ENCODE measurements at places on chromosomes 13 and 19.

GRCh38 chr13:34863360-34864135 lies 78.5 kb upstream of the NBEA start:
- DNase-seq: peak; percentile 65

DNA sequence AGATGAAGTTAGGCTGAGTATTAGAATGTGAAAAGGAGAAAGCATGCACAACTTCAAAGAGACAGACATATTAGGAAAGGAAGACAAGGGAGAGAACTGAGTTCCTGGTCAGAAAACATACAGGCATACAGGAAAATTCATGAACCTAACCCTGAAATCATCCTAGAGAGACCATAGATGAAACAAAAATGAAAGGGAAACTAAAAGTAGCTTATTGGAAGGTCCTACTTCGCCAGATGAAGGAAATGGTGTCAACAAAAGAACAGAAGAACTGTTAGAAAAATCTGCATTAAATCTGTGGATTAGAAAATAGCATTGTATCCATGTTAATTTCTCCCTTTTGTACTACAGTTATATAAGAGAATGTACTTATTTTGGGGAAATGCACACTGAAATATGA lies 169.0 kb upstream of the UFM1 start:
- DNase-seq: no peak

- DNase-seq: no peak
These were observed 85.2 kb upstream of the RNF113B start for GRCh38 chr13:98262292-98262691.

DNA sequence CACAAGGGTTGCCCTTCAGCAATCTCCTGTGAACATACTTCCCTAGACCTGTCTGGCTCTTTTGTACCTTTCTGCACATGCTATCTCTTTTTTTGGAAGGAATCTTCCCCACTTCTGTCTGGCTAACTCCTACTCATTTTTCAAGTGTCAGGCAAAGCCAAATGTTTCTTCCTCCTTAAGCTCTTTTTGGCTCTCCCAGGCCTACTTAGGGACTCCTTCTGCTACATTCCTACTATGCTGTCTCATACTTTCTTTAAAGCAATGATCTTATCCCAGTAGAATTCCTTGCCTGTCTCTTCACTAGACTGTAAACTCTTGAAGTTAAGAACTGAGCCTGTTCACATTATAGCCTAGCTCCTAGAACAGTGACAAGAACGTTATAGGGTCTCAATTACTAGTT lies 114.9 kb upstream of the WASF3 start:
- DNase-seq: peak; percentile 39

GRCh38 chr13:38167164-38167822 lies 182.4 kb upstream of the UFM1 start:
- DNase-seq: no peak

DNA sequence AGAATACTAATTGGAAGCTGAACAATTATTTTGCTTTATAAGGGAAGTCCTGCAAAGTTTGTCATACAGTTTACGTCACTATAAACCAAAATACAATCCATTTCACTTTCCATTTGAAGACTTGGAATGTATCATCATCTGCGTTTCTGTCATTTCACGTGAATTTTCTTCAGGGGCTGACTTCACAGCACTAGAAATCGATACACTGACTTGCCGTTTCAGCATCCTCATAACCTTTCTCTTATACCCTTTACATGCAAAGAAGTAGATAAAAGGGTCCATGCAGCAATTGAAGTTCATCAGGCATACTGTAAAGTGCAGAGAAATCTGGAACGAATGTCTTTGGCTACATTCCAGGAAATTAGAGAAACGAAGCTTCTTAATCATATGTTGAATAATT lies 12.2 kb downstream of the GPR183 start:
- no peak for DNase-seq

DNA sequence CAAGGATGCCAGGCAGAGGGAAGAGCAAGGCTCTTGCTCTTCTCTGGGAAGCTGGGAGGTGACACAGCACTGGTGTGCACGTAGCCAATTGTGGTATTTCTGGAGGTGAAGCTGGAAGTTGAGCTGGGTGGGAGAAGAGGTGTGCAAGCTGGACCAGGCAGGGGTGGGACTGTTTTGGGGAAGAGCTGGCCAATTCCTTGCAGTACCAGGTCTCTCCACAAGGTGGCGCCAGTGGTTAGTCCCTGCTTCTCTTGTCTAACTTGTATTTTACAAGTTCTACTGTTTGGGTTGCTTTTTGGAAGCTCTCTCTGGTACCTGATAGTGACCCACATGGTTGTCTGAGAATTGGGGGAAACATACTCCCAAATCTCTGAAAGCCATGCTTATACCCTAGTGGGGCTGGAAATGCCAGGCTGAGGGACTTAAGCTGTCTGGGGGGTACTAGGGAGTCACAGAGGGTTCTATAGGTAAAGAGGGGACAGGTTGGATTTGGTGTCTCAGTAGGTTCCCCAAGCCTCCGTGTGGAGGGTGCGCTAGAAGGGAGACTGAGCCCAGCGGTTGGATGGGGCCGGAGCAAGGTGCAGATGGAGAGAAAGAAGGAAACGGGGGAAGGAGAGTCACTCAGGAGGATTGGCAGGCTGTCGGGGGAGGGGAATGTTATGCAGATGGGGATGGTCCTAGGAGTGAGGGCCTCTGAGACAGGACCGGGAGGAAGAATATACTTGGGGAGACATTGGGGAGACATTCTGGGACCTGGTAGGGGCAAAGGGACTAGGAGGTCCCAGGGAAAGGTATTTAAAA lies 3.0 kb downstream of the HPN start:
- DNase-seq: peak; percentile 48

DNA sequence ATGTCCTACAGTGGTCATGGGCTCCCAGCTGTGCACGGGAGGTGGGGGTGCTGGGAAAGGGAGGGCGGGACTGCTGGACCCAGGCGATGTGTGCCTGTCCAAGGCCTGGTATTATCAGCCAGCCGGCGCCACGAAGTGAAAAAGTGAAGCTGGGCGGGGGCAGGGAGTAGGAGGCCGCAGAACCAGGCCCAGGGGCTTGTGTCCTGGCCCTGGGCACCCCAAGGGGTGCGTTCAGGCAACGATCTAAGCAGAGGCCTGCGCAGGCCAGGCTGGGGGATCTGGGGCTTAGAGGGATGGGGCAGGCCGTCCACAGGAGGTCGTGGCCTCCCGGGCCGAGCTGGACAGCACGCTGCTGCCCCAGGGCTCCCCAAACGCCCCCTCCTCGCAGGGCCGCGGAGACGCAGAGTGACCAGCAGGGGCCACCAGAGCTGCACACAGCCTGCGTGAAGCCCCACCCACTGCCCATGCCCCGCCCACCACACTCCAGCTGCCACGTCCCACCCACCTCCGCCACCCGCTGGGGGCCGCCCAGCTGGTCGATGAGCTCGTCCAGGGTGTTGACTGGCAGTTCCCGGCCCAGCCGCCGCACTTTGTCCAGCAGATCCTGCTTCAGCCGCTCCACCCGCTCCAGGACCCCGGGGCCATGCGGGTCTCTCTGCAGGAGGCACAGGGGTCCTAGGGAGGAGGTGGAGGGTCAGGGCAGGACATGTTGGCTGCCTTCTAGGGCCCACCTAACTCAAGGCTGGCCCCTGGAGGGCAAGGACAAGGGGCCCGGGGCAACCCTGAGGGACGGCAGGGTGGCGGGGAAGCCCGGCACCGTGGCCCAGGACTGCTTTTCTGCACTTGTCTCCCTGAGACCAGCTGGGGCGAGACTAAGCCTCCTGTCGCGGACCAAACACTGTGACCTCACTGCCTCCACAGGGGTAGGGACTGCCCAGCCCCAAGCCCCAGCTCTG lies 9.5 kb downstream of the GPX4 start:
- DNase-seq: peak; percentile 93

- no peak for DNase-seq
These were observed 69.6 kb downstream of the ZNF557 start for GRCh38 chr19:7139095-7139494.

DNA sequence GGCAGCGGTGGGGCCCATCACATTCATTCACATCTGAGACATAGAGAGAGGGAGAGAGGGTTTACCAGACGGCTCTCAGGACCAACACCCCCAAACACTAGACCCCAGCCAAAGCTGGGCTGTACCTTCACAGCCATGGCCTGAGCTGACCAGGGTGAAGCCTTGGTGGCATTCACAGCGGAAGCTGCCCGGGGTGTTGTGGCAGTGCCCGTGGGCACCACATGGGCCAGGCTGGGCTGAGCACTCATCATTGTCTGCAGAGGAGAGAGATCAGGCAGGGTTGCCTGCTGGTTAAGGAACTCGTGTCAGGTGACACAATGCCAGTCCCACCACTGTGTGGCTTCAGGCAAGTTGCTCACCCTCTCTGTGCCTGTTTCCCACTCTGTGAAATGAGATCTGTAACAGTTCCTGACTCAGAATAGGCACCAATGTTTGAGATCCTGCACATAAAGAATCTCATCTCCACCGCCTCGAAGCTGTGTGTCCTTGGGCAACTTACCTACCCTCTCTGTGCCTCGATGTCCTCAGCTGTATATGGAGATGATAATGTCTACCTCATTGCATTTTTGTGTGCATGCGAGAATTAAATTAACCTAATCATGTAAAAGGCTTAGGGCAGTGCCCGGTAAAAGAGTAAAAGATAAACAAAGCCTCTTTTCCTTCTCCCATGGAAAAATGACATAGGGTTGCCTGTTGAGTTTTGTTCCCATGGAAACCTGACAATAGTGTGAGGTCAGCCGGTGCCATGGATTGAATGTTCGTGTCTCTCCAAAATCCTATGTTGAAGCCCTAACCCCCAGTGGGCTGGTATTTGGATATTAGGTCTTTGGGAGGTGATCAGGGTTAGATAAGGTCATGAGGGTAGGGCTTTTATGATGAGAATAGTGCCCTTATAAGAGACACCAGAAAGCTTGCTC lies 22.9 kb downstream of the CCL25 start:
- no peak for DNase-seq

DNA sequence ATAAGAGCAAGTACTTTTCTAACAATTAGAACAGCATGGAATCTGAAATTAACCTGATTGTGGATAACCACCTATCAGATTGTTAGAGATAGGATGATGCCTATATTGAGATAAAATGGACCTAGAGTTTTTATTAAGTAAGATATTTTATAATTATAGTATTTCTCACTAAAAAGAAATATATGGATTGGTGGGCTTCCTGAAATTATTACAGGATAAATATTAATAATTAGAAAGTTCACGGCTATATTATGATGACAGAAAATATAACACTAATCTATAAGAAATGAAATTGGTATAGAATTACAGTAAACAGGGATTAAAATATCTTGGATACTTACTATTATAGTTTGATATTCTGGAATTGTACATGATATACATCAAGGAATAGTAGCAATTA lies 378.0 kb upstream of the SPRY2 start:
- no peak for DNase-seq

- no peak for DNase-seq
These were observed 3.1 kb downstream of the ZNF428 start for GRCh38 chr19:43616306-43616705.

DNA sequence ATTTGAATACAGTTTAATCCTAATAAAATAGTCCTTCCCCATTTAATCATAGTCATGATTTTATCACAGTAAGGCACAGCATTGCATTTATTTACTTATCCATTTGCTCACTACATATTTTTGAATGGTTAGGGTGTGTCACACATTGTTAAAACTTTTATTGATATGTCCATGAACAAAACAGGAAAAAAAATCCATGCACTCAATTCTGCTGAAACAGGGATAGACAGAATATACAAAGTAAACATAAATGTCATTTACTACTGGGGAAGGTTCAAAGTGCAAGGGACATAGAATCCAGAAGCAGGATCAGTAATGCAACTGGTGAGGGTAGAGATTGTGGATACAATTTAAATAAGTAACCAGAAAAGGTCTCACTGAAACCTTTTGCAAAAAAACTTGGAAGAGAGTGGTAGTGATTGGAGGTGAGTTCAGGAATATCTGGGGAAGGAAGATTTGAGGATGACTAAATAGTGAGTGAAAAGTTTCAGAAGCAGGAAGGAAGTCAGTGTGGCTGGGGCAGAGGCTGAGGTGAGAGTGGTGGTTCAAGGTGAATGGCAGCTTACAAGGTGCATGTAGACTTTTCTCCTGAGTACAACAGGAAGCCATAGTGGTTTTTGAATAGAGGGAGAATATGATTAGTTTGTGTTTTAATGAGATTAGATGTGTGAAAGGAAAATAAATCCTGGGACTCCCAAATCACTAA lies 387.2 kb upstream of the ATXN8OS start:
- no peak for DNase-seq

GRCh38 chr13:111265006-111265700 lies 55.3 kb upstream of the TEX29 start:
- DNase-seq: no peak

GRCh38 chr13:91594061-91594460 lies 195.6 kb downstream of the GPC5 start:
- DNase-seq: peak; percentile 59

DNA sequence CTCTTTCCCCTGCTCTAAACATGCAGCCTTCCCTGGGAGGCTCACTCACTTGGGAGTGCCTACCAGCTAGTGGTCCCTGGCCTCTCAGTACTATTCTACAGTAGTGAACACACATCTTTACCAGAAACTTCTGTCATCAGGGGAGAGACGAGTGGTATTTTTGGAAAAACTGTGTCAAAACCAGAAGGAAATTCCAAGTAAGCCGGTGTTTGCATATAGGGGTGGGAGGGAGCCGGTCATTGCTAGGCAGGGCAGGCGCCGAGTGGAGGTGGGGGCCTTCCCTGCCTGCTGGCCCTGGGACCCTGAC lies 7.0 kb downstream of the RPS9 start:
- DNase-seq: no peak

DNA sequence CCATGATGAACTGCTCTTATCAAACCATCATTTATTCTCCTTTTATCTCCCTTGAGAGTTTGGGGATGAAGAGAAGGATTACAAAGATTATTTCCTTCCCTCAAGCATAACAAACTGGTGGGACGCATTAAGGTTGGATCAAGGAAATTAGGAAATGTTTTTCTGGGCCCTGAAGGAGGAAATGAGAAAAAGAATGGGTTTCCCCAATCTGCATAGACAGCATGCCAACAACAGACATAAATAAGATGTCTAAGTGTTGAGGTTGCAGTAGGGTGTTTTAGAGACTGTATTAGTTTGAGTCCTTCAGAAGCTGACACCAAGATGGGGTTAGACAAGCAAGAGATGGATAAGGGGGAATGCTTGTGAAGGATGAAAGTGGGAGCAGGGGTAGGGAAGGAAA lies 7.3 kb downstream of the EPSTI1 start:
- no peak for DNase-seq

GRCh38 chr13:53743906-53744305 lies 715.3 kb downstream of the OLFM4 start:
- no peak for DNase-seq

DNA sequence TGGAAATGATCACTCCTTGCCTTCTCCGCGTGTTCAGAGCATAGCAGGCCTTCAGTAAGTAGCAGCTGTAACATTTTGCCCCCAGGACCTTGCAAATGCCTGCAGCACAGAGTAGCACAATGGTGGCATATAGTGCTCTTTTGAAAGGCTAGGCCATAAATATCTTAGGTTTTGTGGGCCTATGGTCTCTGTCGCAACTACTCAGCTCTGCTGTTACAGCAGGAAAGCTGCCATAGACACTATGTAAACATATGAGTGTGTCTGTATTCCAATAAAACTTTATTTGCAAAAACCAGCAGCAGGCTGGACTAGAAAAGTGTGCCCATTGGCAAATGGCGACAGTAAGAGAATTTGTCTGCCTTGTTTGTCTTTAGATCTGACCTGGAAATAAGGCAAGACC lies 9.4 kb downstream of the ITPKC start:
- no peak for DNase-seq

GRCh38 chr13:42486711-42487198 lies 87.2 kb upstream of the TNFSF11 start:
- DNase-seq: peak; percentile 91
